Pancreas (tissue), 10 donors: ENCODE measurements at places on chromosomes 16 and 17.

- DNase-seq: no peak
These were observed 21.5 kb upstream of the PSMD7 start for GRCh38 chr16:74275031-74275636.

- no peak for DNase-seq
These were observed 161.4 kb upstream of the C16orf82 start for GRCh38 chr16:26905336-26905735.

- DNase-seq: peak; percentile 94
These were observed 20.2 kb downstream of the NGFR start for GRCh38 chr17:49515196-49515770.

DNA sequence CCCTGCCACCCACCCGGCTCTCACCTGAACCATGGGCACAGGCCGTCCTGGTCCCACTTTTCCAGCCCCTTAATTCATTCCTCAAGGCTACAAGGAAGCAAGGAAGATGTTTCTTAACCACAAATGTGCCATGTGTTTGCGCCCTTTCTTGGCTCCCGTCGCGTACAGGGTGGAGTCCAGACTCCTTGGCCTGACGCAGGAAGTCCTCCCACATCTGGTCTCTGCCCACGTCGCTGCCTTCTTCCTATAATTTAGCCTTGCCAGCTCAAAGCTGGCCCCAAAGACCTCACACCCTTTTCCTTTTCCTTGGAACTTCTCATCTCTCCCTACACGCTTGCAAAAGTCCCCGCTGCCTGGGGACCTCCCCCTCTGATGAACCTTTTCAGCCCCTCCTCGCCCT, 38.8 kb upstream of the BHLHA9 start:
- no peak for DNase-seq

DNA sequence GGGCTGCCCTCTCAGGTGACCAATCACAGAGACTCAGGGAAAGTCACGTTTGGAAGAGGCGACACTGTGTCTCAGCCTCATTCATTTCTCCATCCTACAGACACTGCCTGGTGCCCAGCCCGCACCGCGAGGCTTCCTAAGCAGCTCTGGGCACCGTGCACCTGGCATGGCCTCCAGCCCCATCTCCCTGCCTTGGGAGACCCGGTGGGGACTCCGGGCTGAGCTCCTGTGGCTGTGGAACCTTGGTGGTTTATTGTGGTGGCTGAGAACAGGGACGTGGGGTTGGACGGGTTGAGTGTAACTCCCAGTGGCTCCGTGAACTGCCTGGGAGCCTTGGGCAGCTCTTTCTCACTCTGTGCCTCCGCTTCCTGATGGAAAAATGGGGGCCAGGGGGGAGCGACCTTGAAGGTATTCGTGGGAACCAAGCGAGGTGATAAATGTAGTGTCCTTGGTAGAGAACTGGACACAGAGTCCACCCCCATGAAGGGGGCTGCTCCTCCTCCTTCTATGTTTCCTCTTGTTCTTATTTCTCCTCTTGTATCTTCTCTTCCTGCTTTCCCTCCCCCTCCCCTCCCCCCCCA, 215.4 kb downstream of the SEC14L1 start:
- DNase-seq: no peak

DNA sequence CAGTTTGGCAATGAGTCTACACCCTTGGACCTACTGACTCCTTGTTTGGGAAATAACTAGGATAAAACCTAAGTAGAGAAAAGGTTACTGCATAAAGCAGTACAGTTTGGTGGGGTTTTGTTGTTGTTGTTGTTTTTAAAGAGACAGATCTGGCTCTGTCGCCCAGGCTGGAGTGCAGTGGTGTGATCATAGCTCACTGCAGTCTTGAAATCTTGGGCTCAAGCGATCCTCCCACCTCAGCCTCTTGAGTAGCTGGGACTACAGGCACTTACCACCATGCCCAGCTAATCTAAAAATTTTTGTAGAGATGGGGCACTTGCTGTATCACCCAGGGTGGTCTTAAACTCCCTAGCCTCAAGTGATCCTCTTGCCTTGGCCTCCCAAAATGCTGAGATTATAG, 1.2 kb downstream of the PDP2 start:
- DNase-seq: no peak

DNA sequence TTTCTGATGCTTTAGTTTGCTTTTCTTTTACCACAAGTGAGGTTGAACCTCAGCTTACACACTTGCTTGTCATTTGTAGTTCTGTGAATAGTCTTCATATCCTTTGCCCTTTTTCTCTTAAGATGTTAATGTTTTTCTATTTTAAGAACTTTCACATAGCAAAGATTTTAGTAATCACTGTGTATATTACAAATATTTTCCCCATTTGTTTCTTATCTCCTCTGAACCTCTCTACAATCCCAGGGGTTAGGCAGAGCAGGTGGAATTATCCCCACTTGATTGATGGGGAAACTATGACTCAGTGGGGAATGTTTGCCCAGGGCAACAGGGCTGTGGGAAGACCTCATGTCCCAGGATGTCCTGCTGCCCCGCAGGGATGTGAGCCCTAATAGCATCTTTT, 11.7 kb upstream of the MYH3 start:
- DNase-seq: no peak

DNA sequence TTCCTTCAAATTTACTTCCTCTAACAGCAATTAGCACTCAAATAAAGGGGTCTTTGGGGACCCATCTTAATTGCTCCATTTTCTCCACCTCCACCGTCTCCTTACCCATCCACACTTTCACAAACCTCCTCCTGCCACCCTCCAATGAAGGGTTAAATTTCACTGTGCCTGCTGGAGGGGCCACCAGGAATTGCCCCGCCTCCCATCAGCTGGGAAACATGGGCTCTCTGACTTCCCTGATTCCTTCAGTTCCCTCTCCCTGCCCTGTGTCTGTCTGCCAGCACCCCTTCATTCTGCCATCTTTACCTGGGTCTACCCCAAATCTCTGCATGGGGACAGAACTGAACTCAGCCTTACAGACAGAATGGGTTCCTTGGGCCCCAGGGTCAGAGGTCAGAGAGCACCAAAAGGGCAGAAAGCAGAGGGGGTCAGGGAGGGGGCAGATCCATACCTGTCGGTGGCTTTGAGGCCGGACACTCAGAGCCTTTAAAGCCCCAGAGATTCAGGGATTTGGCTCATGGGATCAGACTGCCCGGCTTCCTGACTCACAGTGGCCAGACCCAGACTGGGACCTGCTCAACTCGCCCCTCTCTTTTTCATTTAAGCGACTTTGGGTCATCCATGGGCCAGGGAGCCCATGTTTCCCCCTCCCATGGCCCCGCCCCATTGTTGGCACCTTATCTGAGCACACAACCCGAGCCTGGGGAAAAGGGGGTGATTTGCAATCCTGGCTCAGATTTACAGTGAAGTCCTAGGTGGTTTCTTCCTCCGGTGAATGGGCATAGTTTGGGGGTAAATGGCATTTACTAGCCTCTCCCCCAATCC, 17.6 kb upstream of the SP2 start:
- no peak for DNase-seq

GRCh38 chr17:7716901-7717755, at the start of gene DNAH2:
Gene DNAH2 (plus strand): TSS chr17:7717744. CDS start chr17:7719735, 1,991 bp downstream.
- DNase-seq: peak; percentile 90

- no peak for DNase-seq
These were observed 194.6 kb upstream of the DYNLRB2 start for GRCh38 chr16:80346111-80346632.

- no peak for DNase-seq
These were observed 7.3 kb downstream of the DBNDD1 start for GRCh38 chr16:90011908-90012501.

DNA sequence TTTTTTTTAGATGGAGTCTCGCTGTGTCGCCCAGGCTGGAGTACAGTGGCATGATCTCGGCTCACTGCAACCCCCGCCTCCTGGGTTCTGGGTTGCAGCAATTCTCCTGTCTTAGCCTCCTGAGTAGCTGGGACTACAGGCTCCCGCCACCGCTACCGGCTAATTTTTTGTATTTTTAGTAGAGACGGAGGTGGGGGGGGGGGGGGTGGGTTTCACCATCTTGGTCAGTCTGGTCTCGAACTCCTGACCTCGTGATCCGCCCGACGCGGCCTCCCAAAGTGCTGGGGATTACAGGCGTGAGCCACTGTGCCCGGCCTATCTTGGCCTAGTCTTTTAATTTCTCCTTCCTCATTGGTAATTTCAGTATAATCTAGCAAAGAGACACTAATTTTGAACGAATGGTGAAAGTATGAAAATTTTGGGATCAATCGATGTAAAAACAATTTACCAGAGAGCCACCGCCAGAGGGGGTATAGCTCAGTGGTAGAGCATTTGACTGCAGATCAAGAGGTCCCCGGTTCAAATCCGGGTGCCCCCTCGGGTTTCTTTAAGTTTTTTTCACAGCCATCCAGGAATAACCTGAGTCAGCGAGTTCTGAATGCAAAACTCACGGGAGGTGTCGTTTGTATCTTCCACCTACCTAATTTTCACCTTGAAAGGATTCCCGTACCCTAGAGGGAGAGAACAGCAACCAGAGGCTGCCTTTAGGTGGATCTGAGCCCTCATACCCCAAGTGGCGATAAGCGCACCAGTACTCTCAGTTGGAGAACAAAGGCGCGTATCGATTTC, 2.5 kb upstream of the LASP1 start:
- DNase-seq: no peak

GRCh38 chr17:72565006-72565405, 444.2 kb downstream of the SOX9 start:
- DNase-seq: no peak
